ENCODE measurements at places on chromosomes 12 and 14.

GRCh38 chr14:78282437-78282836 is 112.3 kb downstream of the NRXN3 start:
- DNase-seq = no peak

DNA sequence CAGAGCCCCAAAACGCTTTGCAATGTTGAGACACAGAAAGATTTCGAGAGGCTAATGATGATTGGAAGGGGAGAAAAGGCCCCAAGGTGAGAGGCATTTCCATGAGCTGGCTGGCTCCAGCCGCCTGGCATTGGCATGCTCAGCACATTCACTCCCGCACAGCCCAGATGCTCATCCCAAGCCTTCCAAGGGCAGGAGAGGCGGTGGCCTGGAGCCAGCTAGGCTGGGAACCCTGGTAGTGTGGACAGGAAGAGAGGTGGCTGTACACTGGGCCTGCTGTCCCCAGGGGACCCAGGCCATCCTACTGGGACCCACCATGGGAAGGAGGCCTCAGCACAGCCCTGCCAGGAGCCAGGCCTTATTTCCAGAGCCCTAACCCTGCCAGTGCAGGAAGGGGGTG is 72.2 kb downstream of the SPTB start:
- DNase-seq = no peak

DNA sequence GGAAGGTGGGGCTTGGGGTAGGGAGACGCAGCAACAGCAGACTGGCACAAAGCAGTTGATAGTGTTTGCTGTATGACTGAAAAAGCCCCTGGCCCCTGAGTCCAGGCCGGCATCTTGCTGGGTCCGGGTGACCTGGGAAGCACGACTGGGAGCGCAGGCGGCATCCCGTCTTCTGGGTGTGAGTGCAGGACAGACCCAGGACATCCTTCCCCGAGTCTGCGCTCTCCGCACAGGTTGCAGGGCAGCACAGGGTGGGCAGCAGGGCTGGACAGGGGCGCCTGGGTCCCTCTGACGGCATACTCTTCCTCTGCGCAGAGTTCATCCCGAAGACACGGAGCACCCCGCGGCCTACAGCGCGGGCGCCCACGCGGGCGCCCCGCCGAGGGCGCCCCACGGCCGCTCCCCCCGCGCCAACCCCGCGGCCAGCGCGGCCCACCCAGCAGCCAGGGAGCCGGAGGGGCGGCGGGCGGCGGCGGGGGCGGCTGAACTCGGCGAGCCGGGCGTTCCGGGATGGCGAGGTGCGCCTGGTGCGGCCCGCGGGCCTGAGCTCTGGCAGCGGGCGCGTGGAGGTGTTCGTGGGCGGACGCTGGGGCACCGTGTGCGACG is 9.2 kb upstream of the CYP46A1 start:
- DNase-seq = no peak

- DNase-seq = no peak
Observed at GRCh38 chr12:129949651-129950050, 45.8 kb upstream of the TMEM132D start.

All from ACHN (cell line).